ENCODE measurements at places on chromosomes 4 and X.

DNA sequence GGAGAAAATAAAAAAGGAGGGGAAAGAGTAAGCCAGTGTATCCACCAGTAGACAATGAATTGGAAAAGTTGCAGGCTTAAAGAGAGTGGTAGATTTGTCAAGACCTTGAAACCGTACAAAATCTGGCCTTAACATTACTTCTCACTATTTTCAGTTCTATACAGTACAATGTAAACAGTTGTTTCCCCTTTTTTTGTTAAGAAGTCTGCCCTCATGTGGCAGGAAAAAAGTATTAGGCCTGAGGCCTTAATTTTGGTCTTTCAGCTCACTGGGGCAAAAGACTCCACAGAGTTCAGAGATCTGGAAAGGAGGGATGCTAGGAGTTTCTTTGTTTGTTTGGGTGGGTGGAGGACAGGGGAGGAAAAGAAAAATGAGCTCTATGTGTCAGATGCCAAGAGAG, 92.8 kb upstream of the CCDC160 start:
- no peak for DNase-seq

DNA sequence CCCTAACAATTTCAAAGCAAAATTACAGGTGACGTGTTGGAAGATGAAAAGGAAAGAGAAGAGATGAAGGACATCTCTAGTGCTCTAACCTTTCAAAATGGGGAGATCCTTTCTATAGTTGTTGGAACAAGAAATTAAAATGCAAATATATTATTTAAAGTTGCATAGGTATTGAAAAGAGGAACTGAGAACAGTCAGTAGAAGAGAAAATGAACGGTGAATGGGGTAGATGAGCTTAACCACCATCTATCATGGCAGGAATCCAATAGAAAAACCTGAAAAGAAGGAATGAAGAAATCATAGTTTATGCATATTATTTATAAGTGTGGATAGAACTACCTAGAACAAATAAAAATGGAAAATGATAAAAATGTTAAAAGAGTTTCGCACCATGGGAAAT, 42.0 kb downstream of the ANXA5 start:
- DNase-seq, result no peak

GRCh38 chr4:30172416-30172815, 547.8 kb upstream of the PCDH7 start:
- DNase-seq, result no peak

DNA sequence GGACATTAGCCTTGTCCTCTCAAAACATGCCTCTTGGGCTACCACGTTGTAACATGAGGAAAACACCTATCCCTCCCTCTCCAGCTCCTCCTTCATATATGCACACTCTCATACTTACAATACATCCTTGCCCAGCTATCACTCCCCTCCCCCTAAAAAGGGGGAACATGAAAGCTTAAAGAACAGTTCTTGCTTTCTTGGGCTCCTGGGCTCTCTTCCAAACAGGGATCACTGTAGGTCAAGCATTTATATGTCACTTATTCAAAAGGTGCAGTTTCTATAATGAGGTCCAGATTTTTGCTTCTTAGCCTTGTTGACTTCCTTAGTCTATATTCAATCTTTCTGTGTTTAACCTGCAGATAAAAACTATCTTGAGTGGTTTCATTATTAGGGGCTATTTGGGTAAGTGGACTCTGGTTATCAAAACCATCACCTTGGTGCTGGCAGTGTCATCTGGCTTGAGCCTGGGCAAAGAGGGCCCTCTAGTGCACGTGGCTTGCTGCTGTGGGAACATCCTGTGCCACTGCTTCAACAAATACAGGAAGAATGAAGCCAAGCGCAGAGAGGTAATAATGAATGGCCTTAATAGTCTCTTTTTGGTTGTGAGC, 119.4 kb downstream of the AKAP4 start:
- no peak for DNase-seq

DNA sequence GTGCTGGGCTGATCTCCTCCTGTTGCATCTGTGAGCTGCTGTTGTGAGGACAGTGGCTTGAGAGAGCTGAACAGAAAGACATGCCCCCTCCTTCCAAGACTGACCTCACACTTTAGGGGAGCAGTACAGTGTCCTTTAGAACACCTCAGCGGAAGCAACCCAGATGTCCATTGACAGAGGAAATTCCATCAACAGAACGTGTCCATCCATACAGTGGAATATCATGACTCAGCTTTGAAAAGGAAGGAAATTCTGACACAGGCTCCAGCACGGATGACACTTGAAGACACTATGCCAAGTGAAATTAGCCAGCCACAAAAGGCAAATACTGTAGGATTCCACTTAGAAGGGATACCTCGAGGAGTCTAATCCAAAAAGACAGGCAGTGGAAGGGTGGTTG, 103.5 kb downstream of the GPR143 start:
- no peak for DNase-seq

DNA sequence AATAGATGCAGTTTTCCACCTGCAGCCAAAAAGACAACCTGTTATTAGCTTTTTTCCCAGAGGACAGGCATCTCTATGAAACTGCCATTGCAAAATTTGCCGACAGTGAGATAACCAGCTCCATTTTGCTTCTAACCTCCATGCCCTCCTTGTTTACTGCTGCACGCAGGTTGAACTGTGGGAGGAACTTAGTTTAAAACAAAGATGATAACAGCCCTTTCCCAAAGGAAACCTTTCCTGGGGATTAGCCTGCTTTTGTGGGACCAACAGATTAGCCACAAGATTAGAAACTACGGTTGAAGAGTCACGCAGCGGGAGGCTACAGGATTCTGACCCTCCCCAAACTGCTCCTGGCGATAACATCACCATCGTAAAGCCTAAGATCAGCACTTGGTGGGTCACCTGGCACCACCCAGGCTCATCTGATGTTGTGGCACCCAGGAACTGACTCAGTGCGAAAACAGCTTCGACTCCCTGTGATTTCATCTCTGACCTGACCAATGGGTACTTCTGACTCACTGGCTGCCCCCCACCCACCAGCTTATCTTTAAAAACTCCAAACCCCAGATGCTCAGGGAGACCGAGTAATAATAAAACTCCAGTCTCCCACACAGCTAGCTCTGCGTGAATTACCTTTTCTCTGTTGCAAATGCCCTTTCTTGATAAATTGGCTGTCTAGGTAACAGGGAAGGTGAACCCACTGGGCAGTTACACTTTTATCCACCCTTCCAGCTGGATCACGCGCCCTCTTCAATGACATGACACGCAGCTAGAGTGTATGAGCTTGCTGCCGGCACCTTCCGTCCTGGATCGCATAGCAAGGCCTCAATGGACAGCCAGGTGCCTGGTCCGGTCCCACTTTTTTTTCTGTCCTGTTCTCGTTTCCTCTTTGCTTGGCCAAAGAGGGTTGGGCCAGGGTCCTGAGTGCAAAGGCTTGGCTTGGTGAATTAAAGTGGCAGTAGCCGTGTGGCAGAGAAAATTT, 27.2 kb downstream of the NOP14 start:
- no peak for DNase-seq

DNA sequence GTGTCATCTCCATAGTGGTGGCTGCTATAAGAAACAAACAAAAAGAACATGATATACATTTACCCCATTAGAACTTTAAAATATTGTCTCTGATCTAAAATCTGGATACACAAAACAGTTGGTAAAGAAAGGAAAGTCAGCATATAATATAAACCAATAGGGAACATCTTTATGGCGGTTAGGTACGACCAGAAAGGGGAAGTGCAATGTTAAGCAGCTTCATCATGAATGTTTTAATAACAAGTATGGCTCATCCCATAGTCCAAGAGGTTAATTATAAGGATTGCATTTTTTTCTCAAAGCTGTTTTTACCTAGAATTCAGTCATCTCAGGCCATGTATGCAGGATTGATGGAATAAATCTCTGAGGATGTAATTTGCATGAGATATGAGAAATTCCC, 1869.7 kb downstream of the PCDH7 start:
- DNase-seq, result no peak

GRCh38 chrX:40098264-40099054, 701 bp upstream of the BCOR start:
- DNase-seq, result no peak

GRCh38 chr4:172109466-172109865, 296.3 kb downstream of the GALNTL6 start:
- no peak for DNase-seq

Measured in stimulated activated CD4-positive, alpha-beta T cell treated with anti-CD3 and anti-CD28 coated beads, TNF-alpha, amount 100 ng/mL, for 4 hours (primary cell).